Right kidney (tissue), 9 donors: ENCODE measurements at places on chromosomes 4 and X.

GRCh38 chrX:138709886-138710791 is 1.4 kb downstream of the FGF13 start:
- peak; percentile 44 for DNase-seq

DNA sequence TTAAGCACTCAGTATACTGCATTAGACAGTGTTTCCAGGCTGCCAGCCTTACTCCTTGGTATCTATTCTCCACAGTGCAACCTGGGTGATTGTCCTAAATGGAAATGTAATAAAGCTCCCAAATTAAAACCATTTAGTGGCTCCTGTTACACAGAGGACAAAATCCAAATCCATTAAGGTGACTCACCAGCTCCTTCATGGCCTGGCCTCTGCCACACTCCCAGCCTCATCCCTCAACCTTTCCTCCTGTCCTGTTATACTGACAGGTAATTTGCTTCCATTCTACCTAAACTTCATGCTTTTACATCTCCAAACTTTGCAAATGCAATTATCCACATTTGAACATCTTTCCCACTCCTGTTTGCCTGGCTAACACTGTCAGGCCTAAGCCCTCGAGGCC is 140.3 kb downstream of the INPP4B start:
- no peak for DNase-seq

- DNase-seq = no peak
Measured at GRCh38 chr4:138392751-138393308, 150.7 kb upstream of the SLC7A11 start.

DNA sequence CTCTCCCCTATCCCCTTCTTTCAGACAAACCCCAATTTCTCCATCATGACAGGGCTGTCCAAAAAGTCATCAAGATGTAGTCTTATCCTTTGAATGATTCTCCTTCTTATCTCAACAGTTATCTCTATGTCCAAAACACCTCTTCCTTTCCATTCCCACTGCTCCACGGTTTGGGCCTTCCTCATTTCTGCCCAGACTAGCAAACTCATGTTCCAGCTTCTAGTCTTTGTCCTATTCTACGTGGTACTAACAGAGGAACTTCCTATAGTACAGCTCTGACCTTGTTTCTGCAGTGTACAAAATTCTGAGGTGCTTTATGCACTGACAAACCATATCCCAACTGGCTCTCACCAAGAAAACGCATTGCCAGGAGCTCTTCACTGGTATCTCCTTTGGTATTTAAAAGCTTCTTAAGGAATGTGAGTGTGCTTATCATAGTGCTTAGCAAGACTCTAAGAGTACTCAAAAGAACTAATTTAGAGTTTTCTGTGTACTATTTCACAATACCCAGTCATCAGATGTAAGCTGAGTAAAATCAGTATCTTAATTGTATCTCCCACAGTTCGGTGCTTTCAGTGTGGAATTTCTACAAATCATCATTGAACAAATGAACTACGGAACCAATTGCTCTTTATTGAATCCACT is 65.5 kb downstream of the MAML3 start:
- DNase-seq = no peak

DNA sequence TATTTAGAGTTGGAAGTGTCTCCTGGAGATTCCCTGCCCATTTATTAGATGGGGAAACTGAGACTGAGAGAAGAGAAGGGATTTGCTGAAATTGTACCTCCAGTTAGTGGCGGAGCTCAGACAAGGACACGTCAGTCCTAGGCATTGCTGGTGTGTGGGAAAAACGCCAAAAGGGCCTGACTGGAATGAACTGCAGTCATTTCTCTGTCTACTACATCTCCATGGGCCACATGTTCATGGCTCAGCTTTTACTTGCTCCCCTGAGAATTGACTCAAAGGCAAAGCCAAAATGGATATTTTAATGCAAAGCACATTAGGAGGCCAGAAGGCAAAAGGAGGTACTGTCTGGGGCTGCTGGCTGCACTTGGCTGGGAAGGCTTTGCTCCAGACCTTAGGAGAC is 3.9 kb downstream of the TFDP3 start:
- no peak for DNase-seq

GRCh38 chr4:181677621-181678020 is 565.6 kb upstream of the TENM3 start:
- DNase-seq = no peak

DNA sequence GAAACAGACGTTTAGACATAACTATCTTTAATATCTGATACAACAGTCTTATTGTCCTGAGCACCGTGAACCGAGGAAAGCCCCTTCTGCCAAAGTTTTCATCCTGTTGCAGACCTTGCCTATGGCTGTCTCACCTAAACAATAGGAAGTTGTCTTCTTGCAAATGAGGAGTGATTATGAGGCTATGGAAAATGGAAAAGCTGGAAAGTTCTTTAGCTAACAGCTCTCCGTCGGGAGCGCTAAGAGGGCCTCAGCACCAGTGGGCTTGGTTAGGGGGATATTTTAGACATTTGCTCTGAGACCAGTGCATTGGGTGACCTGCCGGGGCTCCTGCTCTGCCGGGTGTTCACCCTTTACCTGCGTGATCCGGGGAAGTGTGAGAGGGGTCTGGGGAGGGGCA is 28.4 kb downstream of the TMEM131L start:
- DNase-seq = no peak

DNA sequence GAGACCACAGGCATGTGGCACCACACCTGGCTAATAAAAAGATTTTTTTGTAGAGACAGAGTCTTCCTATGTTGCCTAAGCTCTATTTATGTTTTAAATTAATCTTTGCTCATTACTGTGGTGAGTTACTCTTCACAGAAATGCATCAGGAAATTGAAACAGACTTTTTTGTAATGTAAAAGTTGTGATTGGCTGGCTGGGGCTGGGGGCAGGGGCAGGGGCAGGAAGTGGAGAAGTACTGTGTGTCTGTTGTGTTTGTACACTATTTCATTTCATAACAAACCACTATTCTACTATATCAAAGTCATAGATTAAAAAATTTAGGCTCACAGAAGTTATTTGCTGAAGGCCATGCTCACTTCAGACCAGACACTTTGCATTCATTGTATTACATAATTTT is 19.1 kb upstream of the ABRAXAS1 start:
- no peak for DNase-seq

- DNase-seq = no peak
Measured at GRCh38 chr4:144787365-144788258, 141.7 kb downstream of the HHIP start.

GRCh38 chr4:8777320-8778196 is 94.1 kb downstream of the HMX1 start:
- DNase-seq = no peak

DNA sequence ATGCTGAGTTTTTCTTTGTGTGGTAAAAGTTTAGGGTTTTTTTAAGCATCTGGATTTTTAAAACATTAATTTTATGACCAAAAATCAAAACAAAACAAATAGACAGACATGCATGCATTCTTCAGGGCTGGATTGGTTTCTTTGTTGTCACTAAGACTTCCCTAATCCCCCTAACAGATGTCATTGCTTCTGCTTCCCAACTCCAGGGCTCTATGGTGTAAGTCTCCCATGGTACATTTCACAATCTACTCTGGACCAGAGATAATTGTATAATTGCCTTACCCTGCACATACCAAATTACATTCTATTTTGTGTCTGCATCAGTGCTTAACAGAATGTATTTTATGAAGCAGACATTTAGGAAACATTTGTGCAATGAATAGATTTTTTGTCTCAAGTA is 529.1 kb upstream of the SMIM31 start:
- no peak for DNase-seq

DNA sequence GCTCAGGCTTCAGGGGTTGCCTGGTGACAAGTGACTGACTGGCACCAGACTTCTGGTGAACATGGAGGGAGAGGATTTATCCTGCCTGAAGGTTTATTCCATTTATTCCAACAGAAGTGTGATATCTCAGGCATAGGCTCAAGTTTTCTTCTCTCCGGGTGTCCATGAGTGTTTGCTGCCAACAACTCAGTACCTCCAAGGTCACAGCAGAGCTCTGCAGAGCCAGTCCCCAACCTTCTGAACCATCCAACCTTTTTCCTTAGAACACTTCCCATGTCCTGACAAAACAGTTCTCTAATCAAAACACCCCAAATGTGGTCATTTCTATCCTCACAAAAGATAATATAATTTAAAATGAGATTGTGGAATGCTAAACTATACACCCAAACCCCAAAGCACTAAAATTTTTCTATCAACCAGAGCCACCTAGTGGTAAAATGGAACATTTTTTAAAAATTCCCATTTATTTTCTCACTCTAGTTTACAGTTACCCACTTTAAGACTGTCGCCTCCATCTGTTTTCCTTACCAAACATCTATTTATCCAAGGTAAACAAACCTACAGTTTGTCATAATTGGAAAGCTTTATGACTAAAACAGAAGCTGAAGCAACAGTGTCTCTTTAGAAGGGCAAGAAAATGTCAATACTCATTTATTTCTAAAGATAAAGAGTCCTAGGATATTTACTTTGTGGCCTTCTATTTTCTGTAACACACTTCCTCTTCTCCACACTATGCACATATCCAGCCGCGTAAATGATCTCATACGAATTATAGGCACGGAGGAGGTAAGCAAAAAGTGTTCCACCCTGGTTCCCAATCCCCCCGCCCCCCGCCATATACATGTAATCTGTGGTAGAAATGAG is 39.5 kb downstream of the TMEM154 start:
- DNase-seq = peak; percentile 39

DNA sequence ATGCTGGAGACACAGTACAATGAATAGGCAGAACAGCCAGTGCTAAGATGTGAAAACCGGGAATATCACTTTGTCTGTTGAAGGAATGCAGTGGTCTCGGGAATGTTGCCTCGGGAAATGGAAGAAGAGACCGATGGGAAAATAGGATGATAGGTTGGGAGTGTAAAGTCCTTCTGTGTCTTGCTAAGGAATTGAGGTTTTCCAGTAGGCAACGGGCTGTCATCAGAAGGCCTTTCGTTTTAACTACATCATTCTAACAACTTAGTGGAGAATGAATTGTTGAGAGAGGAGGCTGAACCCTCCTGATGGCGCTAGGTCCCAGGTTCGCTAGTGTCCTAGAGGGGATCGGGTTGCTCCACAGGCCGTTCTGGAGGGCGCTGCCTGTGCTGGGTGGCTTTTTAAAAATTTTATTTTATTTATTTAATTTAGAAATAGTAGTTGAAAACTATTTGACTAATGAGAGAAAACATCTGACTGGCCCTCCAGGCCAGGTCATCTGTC is 730 bp downstream of the VBP1 start:
- DNase-seq = peak; percentile 54

- DNase-seq = peak; percentile 49
Measured at GRCh38 chr4:7335344-7336066, 99.2 kb downstream of the PSAPL1 start.

GRCh38 chrX:84188320-84188834 is 378 bp upstream of the RPS6KA6 start:
- peak; percentile 23 for DNase-seq

DNA sequence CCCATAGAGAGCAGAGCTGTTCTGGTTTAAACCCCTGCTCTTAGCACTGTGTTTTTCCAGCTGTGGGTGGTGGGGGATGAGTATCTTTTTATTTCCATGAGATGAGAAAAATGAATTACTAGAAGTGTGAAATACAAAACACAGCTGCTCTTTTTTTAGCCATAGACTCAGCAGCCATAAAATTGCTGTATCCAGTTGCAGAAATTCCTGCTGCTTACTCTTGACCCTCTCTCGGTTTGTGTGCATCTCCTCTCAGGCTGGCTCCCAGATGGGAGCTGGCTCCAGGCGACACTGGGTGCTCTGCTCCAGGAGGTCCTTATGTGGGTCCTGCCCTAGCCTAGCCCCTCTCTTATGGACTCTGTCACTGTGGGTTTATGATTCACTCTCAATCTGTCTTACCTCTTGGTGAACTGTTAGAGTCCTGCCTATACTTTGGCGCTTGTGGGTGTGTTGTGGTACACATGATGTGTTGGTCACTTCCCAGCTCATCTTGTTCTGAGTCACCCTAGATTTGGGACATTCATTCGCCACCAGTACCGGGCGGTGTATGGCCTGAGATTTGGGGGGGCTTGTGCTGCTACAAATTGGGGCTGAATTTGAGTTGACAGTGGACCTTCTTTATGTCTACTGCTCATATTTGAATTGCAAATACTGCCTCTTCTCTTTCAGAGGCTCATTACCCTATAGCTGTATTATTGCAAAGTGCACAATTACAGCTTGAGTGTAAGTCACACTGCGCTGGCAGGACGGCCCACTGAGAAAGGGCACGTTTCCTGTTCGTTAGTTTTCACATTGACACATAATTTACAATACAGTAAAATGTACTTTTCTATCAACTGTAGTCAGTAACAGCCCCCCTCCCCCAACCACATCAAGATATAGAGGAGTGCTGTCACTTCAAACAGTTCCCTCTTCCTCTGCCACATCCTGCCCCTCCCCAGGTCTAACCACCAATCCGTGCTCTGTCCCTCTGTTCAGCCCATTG is 46.9 kb upstream of the MSANTD1 start:
- peak; percentile 32 for DNase-seq

DNA sequence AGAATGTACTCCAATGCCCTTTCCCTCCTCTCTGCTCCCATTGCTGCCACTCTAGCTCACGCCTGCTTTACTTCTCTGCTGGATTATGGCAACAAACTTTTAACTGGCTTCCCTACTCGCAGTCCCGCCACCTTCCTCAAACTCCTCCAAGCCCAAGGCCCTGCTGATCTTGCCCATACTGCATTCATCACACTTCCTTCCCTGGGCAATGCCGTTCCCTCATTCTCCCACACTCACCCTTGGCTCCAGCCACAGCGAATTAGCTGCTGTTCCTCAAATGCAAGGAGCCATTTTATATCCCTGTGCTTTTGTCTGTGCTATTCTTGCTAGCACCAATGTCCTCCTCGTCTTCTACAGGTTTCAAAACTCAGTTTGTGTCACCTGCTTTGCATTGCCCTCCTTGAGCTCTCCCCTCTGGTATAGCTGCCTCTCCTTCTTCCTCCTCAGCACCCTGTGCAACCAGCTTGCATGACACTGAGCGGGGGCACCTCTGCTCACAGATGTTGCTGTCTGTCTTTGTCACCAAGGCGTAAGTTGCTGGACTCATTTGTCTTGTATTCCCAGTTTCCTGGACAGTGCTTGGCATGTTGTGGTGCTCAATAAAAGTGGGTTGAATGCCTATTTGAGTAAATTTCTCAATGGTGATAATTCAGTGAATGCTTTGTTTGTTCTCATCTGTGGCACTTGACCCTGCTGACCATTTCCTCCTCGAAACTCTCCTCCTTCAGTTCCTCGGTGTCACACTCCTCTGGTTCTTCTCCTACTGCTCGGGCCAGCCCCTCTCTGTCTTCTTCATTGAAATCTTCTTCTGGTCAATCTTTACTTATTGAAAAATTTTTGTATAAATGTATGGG is 22.4 kb upstream of the MGST2 start:
- no peak for DNase-seq

DNA sequence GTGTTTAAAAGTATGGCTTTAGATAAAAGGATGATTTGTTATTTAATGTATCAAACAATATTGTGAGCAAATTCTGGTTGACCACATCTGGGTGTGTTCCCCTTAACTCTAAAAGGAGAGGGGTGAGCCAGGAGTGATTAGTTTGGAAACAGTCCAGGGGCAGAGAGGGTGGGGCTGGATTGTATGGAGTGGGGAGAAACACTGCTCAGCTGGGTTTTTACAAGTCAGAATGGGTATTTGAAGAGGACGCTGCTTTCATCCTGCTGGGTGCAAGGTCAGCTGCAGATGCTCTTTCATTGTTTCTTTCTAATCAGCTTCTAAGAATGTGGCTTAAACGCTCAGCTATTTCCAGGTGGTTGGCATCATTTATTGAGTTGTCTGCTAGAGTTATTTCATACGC is 82.8 kb upstream of the LIMCH1 start:
- DNase-seq = no peak

- no peak for DNase-seq
Measured at GRCh38 chr4:145679991-145680455, at the start of gene C4orf51. TSS of gene C4orf51 (plus strand) at chr4:145680146. CDS start at chr4:145680204, 58 bp downstream.

- no peak for DNase-seq
Measured at GRCh38 chr4:6469144-6469543, 3.3 kb downstream of the PPP2R2C start.

GRCh38 chr4:119477412-119478053 is 151.1 kb downstream of the PDE5A start:
- no peak for DNase-seq
